ENCODE measurements at places on chromosomes 3 and 15.

DNA sequence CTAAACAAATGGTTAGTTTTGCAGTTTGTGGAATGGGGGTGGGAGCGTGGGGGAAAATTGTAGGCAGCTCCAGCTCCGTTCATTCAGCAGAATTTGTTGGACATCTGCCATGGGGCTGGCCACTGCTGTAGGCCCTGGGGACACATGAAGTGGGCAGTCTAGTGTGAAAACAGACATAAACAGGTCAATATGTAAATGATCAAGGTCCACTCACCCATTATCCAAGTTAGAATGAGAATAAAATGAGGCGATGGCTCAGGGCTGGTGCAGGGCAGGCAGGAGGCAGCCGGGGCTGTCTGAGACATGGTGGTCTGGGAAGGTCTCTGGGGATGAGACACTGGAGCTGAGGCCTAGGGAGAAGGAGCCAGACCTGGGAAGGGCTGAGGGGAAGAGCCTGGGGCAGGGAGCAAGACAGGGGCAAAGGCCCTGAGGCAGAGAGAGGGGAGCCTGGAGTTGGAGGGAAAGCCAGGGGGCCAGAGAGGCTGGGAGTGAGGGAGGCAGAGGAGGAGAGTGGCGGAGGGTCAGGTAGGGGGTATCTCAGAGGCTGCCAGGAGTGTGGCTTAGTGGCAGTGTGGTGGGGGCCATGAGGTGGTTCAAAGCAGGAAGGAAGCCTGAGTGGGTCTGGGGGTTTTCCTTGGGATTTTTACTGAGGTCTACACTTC, 6.2 kb upstream of the SLC6A6 start:
- no peak for DNase-seq

DNA sequence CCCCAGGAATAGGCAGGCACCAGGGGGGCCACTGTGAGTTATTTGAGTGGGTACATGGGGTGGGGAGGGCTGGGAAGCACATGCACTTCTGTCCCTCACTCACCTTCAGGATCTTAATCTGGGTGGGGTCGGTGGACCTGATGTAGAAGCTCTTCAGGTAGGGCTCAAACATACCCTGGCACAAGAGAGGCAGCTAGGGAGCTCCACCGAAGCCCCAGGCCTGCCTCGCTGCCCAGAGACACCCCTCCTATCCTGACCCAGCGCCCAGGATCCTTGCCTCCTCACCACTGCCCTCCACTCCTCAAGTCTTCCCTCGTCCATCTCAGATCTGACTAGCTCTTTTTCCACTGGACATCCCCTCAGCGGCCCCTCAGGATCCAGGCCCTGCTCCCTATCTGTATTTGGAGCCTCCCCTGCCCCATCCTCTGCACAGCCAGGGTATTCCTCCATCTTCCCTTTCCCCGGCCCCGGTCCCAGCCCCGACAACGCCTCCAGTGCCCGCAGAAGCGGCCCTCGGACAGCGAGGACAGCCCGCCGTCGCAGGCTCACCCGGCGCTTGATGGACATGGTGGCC, 30.0 kb downstream of the AP3B2 start:
- DNase-seq = no peak

DNA sequence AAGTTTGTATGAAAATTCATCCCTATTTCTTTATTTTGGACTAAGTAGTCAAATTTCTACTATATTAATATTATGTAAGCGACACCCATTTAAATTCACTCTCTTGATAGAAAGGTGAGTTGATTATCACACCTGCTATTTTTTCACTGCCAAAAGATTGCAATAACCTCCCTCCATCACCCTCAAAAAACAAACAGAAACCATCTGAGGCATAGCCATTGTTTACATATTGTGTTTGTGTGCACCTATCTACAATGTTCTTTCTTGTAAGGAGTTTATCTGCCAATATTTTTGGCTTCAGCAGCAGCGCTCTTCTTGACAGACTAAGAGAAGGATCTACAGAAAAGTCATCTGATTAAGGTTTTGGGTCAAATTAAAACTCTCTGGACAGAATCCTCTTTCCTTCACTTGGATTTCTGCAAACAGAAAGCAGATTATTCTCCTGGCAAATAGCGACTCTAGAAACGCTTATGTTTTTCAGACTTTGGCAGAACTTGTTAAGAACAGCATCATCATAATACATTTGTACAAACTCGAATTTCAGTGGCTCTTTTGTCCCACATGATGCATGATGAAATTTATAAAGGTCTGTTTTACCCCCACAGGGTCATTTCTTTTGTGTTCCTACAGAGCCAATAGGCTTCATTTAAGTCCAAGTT, 48.6 kb downstream of the KCNMB2 start:
- DNase-seq = no peak

DNA sequence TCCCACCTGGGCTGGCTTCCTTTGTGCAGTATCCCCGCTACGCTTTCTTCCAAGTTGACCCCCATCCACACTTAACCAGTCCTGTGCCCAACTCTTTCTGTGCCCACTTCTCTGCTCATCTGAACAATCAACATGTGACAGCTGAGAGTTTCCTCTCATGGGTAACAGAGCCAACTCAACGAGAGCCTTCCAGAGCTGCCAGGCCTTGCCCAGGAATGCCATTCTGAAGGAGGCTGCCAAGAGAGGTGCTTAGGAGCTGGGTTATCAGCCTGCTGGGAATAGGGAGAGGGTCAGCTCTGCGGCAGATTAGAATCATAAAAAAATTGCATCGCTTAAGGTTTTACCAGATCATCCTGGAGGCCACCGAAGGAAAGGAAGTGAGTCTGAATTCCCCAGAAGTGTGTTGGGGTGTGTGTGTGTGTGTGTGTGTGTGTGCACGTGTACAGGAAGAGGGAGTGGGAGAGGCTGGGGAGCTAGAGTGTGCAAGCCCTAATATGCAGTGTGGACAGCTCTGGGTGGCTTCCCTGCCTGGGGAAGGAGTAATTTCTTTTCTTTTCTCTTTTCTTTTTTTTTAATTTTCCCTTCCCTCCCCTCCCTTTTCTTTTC, 66.7 kb downstream of the ITGA11 start:
- no peak for DNase-seq

DNA sequence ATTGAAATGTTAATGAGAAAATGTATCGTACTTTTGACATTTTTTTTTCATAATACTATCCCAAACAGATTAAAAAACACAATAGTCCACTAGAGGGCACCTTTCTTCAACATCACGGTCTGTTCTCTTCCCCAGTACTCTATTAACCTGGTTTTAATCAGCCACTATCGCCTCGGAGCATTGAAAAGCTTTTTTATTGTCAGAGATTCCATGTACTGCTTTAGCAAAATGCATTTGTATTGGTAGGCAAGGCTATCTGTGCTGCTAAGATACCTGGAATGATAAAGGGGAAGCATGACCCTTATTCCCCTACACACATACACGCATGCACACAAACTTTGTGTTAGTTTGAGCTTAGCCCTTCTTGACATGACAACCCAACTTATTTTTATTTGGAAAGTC, 160.1 kb upstream of the IL12A start:
- peak; percentile 25 for DNase-seq

DNA sequence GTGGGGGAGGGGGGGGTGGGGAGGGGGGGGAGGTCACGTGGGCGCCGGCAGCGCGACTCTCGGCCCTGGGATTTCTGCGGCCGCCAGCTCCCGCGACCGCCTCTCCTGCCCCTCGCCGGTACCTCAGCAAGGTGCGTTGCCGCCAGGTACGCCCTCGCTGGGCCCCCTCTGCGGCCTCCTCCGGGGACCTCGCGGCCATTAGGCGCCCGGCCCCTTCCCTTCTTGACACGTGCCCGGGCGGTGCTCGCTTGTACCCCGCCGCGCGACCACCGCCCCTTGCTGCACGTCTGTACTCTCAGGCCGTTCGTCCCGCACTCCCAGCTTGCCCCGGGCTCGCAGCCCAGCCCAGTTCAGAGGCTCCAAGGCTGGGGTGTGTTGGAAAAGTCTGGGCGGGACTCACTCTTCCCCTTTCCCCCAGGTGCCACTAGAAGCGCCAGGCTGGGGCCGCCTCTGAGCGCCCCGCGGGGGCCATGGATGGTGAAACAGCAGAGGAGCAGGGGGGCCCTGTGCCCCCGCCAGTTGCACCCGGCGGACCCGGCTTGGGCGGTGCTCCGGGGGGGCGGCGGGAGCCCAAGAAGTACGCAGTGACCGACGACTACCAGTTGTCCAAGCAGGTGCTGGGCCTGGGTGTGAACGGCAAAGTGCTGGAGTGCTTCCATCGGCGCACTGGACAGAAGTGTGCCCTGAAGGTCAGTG, at the start of gene MAPKAPK3:
Gene MAPKAPK3 (plus strand): TSS at position 56 of the 696 bp plus-strand sequence. CDS start 415 bp downstream, at position 471.
- DNase-seq = no peak

DNA sequence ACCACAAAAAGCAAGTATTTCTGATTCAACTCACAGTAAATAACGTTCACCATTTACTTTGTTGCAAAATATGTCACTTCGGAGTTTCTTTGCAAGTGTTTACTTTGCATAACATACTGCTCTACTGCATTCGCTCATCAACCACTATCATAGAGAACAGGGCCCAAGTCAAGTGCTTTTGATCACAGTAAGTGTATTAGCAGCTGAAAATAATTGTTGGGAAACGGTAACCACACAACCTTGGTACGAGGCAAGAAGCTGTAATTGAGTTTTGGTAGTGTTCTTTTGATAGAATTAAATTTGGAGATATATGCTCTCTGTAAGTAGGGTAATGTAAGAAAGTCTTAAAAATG, 80.1 kb downstream of the SATB1 start:
- DNase-seq = no peak

DNA sequence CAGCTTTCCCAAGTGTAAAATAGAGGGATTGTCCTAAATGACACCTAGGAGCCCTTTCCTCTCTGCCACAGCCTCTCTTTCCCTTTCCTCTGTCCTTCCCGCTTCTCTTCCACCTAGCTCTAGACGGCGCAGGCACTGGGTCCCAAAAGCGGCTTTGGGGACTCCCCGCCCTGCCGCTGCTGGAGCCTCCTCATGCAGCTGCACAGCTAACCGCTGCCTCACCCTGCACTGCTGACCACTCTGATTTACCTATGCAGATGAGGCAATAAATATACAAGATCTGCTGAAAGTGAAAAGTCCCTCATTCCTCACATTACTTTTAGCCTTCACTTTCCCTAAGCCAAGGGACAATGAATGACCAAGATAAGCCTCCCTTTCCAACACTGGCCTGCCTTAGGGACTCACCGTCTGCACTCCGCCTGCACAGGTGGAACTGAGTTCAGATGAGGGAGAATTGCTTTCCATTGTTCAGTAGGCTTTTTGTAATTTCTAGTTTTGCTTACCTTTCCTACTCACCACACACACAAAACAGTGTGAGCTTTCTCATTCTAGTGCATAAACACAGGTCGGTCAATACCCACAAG, 197.5 kb upstream of the BCL6 start:
- DNase-seq = no peak

DNA sequence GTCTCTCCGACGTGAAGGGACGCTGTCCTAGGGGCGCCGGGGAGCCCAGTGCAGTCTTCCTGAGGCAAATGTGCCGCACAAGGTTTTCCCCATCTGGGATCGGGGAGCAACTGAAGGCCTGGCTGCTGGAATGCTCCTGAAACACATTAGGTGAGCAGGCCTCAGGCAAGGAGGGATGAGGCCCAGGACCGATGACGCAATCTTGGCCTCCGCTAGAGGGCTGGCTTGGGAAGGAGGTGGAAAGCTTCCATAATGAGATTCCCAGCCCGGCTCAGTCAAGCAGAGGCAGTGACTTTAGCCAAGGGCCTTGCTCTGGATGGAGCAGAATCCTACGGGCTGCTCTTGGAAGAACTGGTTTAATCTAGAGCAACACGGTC, 50.8 kb downstream of the CPN2 start:
- DNase-seq = no peak

DNA sequence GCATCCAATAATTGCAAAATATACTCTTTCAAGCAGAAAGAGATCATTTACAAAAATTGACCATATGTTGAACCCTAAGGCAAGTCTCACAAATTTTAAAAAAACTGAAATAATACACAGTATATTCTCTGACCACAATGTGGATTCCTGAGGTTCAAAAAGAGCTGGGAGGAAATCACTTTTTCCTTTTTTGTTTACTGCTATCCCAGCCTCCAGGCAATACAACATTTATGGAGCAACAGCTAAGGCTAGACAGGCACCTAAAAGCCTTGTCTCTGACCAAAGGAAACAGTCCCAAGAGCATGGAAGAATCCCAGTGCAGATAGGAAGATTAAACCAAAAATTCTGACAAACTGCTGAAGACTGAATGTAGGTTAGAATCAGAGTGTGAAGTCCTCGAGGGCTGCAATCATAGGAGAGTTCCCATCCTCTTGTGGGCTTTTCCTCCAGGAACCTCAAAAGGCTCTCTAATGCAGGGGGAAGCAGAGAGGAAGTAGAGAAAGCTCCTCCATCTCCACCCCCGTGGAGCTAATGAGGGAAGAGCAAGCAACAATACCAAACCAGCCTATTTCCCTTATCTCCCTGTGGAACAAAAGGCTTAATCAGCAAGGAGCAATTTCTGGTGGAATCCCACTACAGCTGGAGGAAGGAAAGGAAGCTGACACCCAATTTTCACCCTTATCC, 57.0 kb downstream of the TMCC1 start:
- no peak for DNase-seq

DNA sequence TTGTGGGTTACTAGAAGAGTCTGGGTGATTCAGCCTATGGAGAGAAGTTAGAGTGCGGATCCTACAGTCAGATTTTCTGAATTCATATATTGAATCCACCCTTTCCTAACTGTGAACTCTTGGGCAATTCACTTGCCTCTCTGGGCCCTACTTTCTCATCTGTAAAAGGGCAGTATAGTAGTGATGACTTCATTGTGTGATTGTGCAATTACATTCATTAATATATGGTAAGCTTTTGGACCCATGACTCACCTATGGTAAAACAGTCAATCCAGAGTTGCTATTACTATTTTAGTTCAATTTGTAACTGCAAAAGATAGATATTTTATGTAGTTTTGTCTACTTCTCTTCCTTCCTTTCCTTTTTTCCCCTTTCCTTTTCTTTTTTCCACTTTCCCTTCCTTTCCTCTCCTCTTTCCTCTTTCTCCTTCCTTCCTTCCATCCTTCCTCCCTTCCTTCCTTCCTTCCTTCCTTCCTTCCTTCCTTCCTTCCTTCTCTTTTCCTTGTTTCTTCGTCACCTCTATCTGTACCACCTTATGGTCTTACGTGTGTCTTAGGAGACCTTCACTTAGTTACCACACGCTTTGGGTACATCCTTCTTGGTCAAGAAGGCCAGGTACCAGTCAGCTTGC, 37.0 kb downstream of the GMNC start:
- no peak for DNase-seq

DNA sequence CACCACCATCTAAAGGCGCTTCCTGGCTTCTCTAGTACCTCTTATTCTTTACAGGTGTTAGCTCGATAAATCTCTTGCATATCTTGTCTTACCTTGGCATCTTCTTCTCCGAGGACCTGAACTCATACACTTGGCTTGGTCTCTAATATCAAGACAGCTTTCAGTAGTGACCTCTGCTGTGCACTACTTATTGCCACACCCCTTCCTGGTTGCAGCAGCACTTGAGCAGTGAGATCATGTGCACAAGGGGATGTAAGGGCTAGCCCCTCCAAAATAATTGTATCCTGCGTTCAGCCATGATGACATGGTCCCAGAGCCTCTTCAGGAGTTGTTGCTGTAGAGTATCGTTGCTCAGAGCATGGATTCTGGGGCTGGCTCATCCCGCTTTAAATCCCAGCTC, 1.3 kb upstream of the PLA1A start:
- no peak for DNase-seq

- no peak for DNase-seq
These were observed 102.4 kb downstream of the RAB11A start for GRCh38 chr15:65971741-65971995.

All from amniotic stem cell (primary cell).